ENCODE measurements at places on chromosomes 4 and X.
A peak's percentile ranks its signal among the peaks of the same experiment; 100 is the strongest.

- DNase-seq, result no peak
These were observed 1.8 kb downstream of the ODAPH start for GRCh38 chr4:75557696-75558095.

DNA sequence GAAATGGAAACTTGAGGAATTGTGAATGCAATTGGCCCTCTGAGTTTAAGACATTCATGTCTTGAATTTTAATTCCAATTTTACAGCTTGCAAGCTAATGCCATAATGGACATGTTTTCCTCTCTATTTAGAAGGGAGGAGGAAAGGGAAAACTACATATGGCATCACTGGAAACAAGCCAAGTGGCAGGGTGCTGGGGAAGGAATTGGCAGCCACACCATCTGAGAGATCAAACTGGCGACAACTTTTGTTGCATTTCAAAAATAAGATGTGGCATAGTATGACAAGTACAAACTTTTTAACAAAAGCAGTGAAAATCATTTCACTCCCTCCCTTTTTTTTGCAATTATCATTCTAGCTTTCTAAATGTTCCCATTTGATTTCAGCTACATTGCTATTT lies 615.6 kb downstream of the CENPC start:
- no peak for DNase-seq

GRCh38 chr4:125317525-125317877 lies 2.7 kb downstream of the FAT4 start:
- peak; percentile 41 for DNase-seq

DNA sequence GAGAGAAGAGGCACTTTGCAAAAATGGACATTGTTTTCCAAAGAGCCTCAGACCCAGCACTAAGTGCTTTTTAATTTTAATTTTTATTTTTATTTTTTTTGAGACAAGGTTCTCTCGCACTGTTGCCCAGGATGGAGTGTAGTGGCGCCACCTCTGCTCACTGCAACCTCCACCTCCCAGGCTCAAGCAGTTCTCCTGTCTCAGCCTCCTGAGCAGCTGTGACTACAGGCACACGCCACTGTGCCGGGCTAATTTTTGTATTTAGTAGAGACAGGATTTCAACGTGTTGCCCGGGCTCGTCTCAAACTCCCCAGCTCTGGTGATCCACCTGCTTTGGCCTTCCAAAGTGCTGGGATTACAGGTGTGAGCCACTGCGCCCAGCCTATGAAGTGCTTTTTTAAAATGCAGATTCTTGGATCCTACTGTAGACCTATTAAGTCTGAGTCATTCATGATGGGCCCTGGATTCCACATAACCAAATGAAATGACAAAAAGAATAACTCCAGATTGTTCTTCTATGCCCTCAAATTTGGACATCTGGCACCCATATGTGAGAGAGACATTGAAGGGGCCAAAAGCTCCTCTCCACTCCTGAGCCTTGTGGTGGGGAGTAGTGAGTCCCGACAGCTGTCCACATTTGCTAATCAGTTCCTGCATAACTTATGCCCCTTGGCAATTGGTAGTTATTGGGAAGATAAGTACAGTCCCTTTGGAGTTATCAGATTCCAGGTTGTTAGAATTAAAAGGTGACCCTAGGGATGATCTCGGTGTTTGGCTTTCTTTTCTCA lies 3.6 kb downstream of the NOCT start:
- DNase-seq, result no peak

- no peak for DNase-seq
These were observed 83.5 kb downstream of the TBX22 start for GRCh38 chrX:80098038-80098437.

DNA sequence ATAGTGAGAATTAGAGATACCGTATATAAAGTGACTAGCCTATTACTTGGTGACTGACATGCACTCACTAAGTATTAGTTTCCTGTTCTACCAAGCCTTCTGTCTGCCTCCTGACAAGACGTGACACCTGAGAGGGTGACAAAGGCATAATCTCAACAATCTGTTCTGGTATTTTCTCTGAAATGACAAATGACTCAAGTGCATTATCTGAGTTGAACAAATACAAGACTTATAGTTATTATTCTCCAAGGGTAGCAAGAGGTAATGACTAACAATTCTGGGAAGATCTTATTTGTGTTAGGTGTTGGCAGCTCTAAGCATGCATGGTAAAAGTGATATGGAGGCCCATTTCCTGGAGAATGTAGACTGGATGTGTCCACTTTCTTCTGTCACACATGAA lies 60.6 kb downstream of the SYTL5 start:
- DNase-seq, result no peak

DNA sequence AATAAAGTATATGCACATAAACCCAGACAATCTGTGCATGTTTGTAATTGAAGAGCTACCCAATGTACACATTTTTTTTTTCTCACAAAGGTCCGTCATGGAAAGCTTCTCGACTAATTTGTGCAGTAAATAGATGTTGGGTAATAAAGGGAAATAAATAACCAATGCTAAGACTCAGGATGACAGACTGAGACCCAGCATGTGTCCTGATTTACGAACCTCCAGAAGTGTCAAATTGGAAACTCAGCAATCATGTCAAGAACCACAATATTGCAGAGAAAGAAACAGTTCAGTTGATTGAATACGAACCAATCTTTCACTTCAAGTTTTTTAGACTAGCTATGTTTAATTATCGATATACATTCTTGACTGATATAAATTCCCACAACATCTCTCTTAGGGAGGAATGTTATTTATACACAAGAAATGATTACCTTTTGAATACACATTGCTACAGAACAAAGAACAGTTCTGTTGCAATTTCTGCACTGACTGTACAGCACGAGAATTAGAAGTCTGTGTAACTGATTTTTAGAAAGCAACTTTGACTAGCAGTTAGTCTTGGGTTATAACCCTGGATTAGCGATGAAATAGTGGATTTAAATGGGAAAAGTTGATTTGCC lies 625.6 kb upstream of the FTHL17 start:
- DNase-seq, result no peak
